ENCODE measurements at places on chromosomes 16 and 17.
A peak's percentile ranks its signal among the peaks of the same experiment; 100 is the strongest.

- no peak for DNase-seq
Measured at GRCh38 chr16:49179714-49180330, 101.8 kb downstream of the CBLN1 start.

DNA sequence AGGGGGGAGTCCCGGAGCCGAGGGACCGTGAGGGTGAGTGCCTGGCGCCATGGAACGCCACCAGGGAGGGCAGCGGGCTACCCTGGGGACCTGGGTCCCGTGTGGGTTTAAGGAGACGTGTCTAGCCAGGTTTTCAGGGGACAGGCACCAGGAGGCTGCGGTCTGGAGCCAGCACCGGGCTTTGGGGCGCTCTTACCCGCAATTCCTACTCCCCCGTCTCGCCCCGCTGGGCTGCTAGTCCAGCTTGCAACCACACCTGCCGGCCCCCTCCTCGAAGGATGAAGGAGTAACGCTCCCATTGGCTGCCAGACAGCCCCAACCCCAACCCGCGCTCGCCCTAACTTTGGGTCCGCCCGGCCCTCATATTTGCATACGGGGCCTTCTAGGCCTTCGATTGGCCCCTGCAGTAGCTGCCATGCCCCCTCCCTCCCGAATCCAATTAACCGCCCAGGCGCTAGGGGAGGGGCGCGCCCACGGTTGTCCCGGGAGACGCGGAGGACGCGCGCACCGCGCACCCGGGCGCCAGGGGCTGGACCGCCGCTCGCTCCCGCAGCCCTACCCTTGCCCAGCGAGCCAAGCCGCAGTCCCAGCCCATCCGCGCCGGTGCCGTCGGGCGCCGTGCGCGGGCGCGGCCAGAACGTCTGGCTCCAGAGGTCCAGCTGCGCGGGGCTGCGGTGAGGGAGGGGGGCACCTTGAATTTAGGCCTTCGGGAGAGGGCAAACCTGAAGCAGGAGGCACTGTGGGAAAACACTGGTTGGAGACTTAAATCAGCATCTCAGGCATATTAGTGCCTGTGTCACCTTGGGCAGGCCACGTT is at the start of gene TTLL6:
TTLL6 (minus strand) TSS at position 456 of the 817 bp plus-strand sequence; CDS start at position 299, 157 bp downstream.
- DNase-seq: peak; percentile 72

DNA sequence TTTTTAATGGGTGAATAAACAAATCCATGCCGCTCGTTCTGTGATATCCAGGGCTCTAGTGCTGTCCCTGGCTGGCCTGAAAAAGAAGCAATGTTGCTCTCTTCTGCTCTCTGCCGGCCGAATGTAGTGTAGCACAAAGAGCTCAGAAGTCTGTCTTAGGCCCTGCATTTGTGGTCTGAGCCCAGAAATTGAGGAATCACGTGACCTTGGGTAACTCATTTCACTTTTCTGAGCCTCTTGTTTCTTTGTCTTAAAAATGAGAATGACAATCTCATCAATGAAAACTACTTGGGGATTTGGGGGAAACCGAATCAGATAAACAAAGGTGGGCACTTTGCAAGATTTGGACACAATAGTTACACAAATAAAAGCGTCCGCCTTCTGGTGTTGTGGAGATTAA is 381.6 kb upstream of the ASIC2 start:
- no peak for DNase-seq

DNA sequence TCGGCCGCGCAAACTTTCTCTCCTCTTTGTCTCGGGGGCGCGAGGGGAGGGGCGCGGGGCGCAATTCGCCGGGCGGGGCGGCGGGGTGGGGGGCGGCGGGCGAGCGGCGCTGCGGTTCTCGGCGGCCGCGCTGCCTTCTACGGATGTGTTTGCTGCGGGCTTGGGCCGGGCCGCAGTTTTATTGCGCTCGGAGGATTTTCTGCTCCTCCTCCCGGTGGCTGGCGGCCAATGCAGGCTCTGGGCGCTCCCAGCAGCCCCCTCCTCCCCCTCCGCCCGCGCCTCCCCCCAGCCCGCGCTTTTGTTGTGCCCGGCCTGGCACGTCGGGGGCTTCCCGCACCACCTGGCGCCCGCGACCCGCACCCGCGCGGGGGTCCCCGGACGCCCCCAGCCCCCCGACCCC is at the start of gene TIMP2:
TIMP2 (minus strand) TSS at position 154 of the 400 bp plus-strand sequence. CDS start 299 bp downstream, outside the sequence.
- DNase-seq: peak; percentile 68

- DNase-seq: peak; percentile 91
Measured at GRCh38 chr17:979539-980405, at the start of gene NXN. Gene NXN (minus strand): TSS chr17:979776.

DNA sequence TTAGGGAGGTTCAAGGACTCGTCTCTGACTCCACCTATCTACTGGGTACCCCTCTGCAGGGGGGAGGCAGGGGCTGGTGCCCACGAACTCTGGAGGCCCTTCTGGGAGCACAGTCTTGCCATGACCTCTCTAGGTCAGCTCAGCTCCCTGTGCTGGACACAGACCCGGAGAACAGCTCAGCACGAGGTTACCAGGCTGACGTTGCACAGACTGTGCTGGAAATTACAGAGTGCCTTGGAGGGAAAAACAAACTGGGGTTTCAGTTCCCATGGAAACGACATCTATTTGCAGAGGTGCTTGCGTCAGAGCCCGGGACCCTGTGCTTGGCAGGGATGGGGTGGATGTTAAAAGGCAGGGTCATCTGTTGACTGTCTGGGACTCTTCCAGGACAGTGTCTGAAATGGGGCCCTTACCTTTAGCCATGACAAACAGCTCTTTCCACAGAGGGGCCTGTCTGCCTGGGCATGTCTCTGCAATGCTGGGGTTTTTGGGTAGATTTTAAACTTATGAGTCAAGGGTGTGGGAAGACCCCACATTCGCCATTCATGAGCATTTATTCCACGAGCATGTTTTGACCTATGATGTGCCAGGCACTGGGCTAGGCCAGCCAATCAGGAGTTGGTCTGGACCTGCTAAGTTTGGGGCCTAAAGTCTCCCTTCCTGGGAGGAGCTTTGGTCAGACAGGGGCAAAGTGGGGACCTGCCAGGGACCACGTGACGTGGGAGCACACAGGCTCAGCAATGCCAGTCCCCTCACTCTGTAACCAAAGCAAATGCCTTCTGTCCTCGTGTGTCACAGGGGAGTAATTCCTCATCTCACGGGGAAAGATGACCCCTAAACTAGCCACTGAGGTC is 22.5 kb downstream of the CCR7 start:
- peak; percentile 46 for DNase-seq

- no peak for DNase-seq
Measured at GRCh38 chr17:72588961-72589360, 468.1 kb downstream of the SOX9 start.

GRCh38 chr16:88535191-88535856 is 34.9 kb upstream of the ZC3H18 start:
- DNase-seq: no peak

DNA sequence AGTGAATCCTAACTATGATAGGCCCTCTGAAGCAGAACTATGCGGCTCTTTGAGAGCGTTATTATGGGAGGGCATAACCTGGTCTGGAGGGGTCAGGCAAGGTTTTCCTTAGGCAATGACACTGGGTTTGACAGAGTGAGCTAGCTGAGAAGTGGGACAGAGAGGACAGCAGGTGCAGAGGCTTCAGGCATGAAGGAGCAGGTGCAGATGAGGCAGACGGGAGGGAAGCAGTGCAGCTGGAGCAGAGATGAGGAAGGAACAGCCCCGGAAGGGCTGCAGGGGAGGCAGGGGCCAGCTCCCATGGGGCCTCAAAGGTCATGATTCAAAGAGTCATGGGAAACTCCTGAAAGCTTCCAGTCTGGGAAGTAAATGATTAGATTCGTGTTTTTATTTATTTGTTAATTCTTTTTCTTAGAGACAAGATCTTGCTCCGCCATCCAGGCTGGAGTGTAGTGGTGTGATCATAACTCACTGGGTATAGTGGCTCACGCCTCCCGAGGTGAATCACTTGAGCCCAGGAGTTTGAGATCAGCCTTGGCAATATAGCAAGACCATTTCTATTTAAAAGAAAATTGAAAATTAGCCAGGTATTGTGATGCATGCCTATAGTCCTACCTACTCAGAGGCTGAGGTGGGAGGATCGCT is 5.4 kb downstream of the MARCHF10 start:
- no peak for DNase-seq

GRCh38 chr16:23026784-23027362 is 122.4 kb downstream of the USP31 start:
- no peak for DNase-seq

DNA sequence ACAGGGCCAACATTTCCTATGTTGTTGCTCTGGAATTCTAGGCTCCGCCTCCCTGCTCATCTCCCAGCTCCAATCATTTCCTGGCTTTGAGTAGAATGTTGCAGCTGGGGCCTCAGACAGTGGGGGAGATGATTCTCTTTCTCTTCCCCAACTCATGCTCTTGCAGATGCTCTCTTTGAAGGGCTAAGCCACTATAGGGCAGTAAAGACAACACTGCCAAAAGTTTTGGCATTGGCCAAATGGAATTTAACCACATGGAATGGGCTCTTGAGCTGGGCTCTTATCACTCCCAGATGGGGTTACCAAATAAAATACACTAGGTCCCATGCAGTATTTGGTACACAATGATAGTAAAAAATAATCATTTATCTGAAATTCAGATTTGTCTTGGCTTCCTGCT is 19.6 kb upstream of the EFCAB13 start:
- no peak for DNase-seq

- DNase-seq: no peak
Measured at GRCh38 chr16:24977678-24978075, 37.5 kb downstream of the ARHGAP17 start.

DNA sequence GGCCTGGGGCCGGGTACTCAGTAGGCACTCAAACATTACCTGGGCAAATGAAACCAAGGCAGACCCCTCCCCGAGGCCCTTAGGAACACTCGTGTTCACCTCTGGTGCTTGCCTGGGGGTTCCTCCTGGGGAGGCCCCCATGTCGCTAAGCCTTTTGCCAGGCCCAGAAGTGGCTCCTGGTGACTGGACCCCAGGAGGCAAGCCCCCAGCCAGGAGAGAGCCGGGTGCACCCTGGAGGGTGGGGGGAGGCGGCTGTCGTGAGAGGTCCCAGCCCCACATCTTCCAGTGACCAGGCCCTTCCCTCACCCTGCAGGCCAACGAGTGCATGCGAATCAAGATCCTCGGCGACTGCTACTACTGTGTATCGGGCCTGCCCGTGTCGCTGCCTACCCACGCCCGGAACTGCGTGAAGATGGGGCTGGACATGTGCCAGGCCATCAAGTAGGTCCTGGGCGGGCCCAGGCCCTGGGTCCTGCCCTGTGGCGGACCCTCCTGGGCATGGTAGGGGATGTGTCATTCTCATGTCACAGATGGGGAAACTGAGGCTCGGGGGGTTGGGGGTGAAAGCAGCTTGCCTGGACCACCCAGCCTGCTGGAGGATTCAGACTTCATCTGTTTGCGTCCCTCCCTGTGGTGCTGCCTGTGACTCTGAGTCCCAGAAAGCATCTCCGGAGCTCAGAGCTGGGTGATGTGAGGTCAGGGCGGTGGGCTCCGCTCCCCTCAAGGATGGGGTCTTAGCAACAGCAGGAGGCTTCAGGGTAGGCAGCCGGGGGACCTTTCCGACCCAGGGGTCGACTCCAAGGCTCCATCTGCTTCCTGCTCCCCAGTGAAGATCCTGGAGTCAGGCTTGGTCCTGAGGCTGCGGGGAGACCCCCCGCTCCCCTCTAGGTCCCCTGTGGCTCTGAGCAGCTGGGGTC is 32.5 kb downstream of the ADCY7 start:
- DNase-seq: no peak

DNA sequence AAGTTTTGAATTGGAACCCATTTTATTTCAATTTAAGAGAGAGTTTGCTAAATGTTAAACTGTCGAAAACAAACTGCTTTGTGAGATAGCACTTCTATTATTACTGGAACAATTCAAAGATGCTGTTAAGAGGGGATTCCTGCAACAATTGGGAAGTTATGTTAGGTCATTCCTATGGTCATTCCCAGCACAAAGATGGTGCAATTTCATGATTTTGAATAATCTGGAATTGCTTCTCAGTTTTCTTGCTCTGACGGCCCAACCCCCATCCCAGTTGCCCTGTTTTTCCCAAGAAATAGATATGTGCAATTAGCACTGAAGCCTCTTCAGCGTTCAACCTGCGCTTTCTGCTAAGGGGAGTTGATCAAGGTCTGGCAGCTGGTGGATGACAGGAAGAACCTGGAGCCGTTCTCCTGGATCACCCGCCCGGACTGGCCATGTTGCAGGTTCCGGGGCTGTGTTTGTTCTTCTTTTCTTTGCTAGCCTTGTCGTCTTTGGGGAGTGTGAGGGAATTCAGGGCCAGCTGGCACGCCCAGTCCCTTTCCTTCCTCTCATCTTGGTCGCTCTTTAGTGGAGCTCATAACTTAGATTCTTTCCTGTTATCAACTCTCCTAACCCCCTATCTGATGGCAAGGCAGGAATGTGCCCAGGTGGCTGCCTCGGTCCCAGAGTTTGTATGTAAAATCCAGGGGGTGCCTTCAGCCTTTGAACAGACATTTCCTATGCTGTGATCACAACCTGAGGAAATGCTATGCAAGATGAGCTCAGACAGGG is 29.0 kb upstream of the IRF8 start:
- no peak for DNase-seq

DNA sequence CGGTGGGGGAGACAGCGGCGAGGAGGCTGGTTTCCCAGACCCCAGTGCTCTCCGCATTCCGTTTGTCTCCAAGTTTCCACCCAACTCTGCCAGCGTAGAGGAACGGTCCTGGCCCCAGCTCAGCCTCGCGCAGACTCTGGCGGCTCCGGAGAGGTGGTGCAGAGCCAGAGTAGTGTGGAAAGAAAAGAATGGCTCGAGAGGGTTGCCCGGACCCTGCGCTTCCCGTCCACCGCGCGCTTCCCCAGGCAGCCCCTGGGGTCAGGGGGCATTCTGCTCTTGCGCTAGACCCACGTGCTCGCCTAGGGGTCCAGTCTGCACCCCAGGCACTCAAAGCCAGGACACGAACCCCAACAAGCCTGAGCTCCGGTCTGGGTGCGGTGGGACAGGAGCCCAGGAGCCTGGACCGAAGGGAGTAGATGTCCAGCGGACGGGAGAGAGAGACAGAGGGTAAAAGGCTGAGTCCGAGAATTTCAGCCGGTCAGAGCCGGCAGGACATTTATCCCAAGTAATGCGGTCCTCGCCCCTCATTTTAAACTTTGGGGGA is 3.8 kb downstream of the PMP22 start:
- no peak for DNase-seq

DNA sequence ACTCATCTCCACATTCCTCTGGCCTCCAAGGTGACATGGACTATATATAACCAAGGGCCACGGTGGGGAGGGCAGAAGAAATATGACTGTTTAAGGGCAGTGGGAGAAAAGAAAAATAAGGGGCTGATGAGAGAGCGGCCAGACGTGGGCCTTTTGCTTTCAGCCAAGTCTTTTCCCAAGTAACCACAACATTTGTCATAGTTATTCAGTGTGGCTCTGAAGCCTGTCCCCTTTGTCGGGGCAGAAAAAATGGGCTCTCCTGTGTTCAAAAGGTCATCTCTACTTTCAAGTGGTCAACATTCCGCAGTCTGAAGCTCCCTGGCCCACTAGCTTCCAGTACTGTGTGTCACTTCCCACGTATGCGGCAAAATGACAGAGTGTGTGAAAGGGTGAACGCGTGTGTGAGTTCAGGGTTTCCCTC is 245.4 kb downstream of the NTN1 start:
- DNase-seq: no peak

GRCh38 chr17:82285141-82285540 is 11.6 kb upstream of the CSNK1D start:
- no peak for DNase-seq

All from activated CD8-positive, alpha-beta memory T cell treated with anti-CD3 and anti-CD28 coated beads, Interleukin-2, amount 50 U/mL, for 4 hours (primary cell).